T-helper 17 cell (primary cell): ENCODE measurements at places on chromosomes 13 and 19.

DNA sequence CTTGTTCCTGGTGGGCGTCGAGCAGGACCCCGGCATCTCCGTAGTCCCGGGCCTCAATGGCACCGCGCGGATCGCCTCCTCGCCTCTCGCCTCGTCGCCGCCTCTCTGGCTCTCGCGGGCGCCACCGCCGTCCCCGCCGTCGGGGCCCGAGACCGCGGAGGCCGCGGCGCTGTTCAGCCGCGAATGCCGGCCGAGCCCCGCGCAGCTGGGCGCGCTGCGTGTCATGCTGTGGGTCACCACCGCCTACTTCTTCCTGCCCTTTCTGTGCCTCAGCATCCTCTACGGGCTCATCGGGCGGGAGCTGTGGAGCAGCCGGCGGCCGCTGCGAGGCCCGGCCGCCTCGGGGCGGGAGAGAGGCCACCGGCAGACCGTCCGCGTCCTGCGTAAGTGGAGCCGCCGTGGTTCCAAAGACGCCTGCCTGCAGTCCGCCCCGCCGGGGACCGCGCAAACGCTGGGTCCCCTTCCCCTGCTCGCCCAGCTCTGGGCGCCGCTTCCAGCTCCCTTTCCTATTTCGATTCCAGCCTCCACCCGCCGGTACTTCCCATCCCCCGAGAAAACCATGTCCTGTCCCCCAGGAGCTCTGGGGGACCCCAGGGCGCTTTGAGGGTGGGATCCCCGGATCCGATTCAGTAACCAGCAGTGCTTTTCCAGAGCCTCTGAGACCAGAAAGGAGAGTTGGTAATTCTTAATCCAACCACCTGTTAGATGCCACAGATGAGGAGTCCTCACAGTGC is 885 bp downstream of the MLNR start:
- DNase-seq = no peak

DNA sequence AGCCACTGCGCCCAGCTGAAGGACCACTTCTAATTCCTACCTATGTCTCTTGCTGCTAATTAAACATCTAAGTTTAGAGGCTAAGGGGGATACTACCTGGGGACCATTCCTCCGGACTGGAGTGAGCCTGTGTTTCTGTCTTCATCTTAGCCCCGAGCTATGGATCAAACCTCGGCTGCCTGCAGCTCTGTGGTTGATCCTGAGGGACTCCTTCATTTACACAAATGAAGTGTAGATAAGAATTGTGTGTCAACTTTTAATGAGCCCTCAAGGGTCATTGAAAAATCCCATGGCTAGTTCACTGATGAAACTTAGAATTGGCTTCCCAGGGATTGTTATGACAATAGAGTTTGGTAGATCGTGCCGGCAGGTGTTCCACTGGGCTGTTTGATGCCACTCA is 31.5 kb upstream of the OR10H1 start:
- DNase-seq = no peak

DNA sequence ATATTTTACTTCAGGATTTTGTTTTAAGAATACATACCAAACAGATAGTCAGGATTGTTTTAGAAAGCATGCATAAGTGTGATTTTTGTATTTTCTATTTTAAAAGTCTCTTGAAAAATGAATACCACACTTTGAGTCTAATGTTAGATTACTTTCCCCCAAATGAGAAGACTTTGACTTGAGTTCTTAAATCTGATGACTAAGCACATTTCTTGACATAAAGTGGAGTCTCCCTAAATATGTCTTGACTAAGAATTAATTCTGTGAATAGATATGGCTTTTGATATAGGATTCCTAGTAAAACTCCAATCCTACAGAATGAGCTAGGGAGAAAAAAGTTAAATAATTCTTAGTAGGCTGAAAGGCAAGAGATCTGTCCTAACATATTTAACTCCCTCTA is 624.2 kb upstream of the SPRY2 start:
- DNase-seq = no peak

- peak; percentile 13 for DNase-seq
Measured at GRCh38 chr13:30618186-30618929, 638 bp downstream of the USPL1 start.

DNA sequence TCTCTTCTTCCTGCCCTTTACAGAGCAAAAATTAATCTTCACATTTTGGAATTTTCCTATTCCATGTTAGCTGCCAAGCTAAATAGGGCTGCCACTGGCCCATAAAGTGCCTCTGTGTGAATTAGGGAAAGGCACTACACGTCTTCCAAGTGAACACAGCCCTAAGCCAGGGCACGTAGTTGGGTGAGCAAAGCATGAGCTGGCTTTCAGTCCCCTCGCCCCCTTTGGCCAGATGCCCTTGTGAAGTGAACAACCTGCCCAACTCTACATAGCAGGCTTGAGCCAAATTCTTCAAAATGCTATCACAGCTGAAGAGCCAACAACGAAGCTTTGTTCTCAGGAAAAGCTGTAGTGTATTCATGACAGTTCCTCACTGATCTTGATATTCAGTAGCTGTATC is 213.1 kb downstream of the OXGR1 start:
- DNase-seq = no peak

- DNase-seq = no peak
Measured at GRCh38 chr13:110593430-110594130, 21.8 kb upstream of the NAXD start.

GRCh38 chr13:27117158-27117557 is 54.5 kb downstream of the USP12 start:
- DNase-seq = no peak
